ENCODE measurements at places on chromosomes 1 and 21.

- DNase-seq = no peak
Observed at GRCh38 chr1:48644905-48645605, 131.6 kb downstream of the BEND5 start.

DNA sequence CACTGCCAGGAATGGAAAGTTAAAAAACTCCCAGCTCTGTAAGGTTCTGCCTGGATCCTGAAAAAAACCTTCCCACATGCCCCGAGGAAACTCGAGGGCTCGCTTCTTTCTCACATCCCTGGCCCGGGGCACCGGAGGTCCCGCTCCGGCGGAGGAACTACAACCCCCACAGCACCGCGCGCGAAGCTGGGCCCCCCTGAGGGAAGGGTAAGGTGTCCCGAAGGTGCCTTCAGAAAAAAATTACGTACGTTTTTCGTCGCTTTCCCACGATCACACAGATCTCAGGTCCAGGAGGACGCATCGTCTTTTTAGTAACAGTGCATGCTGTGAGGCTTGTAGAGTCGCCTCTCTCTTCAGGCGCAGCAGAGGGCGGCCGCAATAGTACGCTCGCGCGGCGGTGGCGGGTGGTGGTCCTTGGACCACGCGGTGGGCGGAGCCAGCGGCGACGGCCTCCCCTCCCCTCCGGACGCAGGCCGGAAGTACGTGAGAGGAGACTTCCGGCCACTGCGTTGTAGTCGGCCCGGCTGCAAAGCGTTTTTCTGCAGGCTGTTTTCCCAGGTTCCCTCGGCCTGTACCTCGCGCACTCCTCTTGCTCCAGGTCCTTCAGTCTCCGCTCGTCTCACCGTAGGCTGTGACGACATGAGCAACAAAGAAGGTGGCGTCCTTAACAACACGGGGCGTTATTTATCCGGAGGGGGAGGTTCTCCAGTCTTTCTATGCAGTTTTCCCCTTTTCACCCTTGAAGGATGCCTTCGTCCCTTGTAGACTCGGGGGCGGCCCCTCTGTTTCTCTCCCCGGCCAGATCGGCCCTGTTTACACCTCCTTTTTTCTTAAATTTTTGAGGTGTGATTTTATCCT is at the start of gene TSNAX:
Gene TSNAX (plus strand): TSS at position 498 of the 858 bp plus-strand sequence. CDS start 142 bp downstream, at position 640.
- peak; percentile 88 for DNase-seq

DNA sequence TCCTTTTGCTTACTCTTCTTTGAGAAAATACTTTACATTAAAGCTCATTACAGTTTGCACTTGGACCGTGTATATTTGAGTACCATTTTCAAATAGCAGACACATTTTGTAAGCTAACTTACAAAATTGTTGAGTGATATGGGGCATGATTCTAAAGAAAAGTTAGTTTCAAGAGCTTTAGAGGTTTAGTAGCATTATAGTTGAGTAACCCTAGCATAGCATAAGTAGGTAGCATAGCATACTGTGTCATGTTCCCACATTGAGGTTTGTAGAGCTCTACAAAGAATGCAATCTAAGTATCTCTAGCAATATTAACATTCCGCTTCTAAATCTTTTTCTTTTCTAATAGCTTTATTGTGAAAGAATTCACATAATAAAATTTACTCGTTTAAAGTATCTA is 92.0 kb downstream of the ITSN1 start:
- no peak for DNase-seq

- no peak for DNase-seq
Observed at GRCh38 chr1:33878392-33878791, 14.5 kb downstream of the HMGB4 start.

DNA sequence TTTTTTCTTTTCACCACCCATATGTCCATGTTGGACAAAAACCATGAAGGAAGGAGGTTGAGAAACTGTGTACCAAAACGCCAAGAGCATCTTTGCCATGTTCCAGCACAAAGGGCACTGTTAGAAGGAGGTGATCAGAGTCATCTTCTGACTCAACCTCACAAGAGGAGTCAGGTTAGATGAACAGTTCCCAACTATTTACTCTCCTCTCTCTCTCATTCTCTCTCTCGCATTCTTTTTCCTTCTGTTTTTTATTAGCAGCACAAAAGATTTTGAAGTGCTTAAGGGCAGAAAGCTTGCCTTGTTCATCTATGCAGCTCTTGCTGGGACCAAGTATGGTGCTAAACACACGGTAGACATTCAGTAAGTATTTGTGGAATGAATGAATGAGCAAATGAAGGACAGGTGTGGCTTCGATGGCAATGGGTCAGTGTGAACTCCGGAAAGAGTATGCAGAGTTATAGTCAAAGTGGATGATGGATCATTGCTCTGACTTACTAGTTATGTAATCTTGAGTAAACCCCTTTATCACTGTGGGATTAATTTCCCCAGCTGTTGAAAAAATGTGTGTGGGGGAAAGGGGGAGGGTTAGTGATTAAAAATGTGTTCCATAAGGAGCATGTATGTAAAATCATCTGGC is 33.9 kb downstream of the DDR2 start:
- no peak for DNase-seq

GRCh38 chr1:202562444-202563060 is 147.7 kb downstream of the SYT2 start:
- DNase-seq = no peak

DNA sequence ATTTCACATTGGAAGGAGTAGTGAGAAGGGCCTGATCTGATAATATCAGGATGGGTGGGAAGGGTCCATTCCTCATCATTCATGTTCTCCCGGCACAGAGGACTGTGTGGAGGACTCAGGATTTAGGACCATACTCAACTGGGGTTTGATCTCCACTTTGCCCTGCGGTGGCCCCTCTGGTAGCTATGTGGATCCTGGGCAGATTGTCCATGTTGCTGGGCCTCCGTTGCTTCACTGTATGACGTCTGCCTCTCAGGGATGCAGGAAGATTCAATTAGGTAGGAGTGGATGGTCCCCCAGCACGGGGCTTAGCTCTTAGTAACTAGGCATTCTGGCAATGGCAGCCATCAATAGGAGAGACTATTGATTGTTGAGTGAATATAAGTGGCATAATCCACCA is 2.3 kb downstream of the ETS2 start:
- no peak for DNase-seq

GRCh38 chr21:24899138-24899537 is 708.1 kb downstream of the MRPL39 start:
- no peak for DNase-seq

- DNase-seq = no peak
Observed at GRCh38 chr1:176795929-176796328, 333.0 kb downstream of the PAPPA2 start.

DNA sequence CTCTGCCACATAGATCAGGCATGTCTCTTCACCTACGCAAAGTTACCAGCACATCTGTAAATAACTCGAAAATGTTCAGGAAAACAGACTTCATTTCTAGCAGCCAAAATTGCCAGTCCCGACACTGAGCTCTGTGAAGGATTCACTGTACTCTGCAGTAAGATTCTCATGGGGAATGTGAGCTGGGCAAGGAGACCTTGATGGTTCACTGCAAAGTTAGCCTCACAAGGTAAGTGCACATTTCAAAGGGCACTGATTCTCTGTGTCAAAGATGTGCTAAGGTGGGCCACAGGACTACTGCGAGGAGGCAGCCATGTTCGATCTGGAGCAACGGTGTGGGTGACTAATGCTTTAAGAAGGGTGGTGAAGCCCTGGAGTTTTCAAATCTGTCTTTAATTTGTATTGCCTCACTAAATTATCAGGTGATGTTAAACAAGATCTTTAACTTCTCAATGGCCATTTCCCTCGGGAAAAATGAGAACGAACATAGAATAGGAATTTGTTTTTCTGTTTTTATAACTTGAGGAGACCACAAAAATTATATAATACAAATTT is 25.2 kb downstream of the STPG1 start:
- DNase-seq = no peak

DNA sequence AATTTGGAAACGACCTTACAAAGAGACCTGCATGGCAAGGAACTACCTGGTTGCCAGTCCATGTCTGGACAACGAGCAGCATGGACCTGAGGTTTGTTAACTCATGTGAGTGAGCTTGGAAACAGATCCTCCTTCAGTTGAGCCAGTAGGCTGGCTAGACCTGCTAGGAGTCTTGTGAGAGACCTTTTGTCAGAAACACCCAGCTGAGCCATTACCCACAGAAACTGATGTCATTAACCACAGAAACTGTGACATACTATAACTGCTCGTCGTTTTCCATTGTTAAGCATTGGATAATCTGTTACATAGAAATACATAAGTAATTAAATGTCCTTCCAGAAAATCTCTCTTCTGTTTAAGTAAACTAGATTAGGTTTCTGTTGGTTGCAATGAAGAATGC is 211.1 kb upstream of the C21orf91 start:
- no peak for DNase-seq

DNA sequence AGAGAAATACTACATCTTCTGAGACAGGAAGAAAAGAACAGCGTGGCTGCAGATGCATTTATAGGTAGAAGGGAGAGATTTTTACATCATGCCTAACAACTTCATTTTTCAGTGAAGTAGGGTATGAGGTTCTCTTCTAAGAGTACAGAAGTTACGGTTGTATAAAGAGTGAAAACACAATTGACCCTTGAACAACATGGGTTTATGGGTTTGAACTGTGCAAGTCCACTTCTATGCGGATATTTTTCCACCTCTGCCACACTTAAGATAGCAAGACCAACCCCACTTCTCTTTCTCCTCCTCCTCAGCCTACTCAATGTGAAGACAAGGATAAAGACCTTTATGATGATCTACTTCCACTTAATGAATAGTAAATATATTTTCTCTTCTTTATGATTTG is 64.5 kb downstream of the RPAP2 start:
- no peak for DNase-seq

DNA sequence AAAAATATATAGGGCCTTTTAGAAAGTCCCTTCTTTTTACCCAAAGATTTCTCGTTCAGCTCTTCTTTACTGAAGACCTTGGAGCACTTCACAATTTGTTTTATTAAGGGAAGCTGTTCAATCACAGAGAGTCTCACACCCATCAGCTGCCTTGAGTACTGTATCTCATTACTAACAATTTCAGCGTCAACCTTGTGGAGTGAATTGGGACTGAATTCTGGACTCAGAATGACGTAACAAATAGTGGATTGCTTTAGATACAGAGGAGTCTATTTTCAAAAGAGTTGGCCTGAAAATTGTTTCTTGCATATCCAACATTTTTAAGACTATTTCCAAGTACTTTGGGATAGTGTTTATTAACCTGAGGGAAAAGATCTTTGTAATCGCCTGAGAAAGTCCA is 7.9 kb downstream of the MAP10 start:
- no peak for DNase-seq

GRCh38 chr1:119637710-119638109 is 10.4 kb downstream of the ZNF697 start:
- DNase-seq = no peak

- DNase-seq = no peak
Observed at GRCh38 chr1:221911714-221912113, 169.8 kb upstream of the DUSP10 start.

GRCh38 chr1:160284220-160284781 is 632 bp downstream of the PEX19 start:
- no peak for DNase-seq

GRCh38 chr1:164733070-164733469 is 174.1 kb downstream of the PBX1 start:
- peak; percentile 32 for DNase-seq

- no peak for DNase-seq
Observed at GRCh38 chr1:57674801-57675200, 250.9 kb upstream of the DAB1 start.

DNA sequence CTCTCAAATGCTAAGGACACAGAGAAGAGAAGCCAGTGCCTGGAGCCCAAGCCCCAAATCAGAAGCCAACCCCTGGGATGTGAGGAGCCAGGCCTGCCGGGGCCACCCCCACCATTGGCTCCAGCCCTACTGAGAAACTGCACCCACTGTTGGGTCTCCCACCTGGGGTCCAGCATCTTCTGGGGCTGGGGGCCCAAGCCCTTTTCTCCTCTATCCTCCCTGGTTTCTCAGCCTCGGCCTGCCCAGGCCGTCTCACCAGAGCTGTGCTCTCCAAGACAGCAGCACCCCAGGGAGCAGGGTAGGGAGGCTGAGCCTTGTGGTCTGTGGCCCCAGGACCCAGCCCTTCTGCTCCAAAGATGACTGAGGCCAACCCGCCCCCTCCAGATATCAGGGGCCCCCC is 37.9 kb downstream of the SDC3 start:
- no peak for DNase-seq

DNA sequence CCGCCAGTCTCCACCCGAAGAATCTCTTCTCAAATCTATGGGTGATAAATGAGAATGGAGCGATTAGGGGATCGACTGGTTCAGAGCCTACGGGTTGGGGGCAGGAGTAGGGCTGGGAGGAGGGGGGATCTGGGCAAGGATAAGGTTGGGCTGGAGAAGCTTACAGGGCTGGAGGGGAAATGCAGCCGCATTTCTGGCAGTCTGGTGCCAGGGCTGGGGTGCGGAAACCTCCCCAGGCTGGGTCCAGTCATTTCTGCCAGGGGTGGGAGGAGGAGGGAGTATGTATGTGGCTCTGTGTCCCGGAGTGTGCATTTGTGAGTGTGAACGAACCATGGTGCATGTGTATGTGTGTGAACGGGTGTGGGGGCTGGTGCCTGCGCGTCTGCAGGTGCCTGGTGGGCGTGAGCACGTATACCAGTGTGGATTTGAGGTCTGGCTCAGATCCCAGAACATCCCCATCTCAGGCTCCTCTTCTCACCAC is 10.2 kb downstream of the C1orf216 start:
- no peak for DNase-seq

- DNase-seq = no peak
Observed at GRCh38 chr1:96363826-96364225, 357.8 kb upstream of the PTBP2 start.

DNA sequence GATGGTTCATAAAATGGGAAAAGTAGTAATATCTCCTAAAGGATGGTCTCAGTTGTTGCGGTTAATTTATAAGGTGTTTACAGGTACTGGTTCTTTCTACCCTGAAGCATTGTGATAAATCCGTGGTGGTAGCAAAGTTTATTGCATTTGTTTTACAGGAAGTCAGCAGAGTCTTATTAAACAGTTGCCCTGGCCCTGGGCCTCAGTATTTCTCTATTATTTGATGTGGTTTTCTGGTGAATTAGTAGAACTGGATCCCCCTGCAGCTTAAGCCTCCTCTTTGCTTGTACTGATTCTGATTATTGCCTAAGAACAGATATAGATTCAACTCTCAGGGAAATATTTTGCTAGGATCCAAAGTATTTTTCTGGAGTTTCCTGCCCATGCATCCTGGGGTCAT is 76.4 kb upstream of the CD55 start:
- no peak for DNase-seq

GRCh38 chr1:6130036-6130435 is 50.1 kb downstream of the CHD5 start:
- DNase-seq = no peak

All from HCT116 (cell line).